ENCODE measurements at places on chromosomes 2 and 18. TPM values are rescaled to one million over a fixed set of nuclear protein-coding genes. Genes with fewer than 3 reads are reported as not detected.

EVX2 gene
- not detected for total RNA-seq

CSRNP3 gene
- 4.8 TPM for total RNA-seq

FHOD3 gene
- total RNA-seq = 18.7 TPM

SAG gene
- not detected for total RNA-seq

MAPK4 gene
- not detected for total RNA-seq

DNAH7 gene
- total RNA-seq = 0.07 TPM

ZC3H6 gene
- 0.98 TPM for total RNA-seq

G6PC2 gene
- total RNA-seq = not detected

RNF125 gene
- 1.3 TPM for total RNA-seq

SRD5A2 gene
- not detected for total RNA-seq

UPP2 gene
- total RNA-seq = not detected

UGT1A3 gene
- not detected for total RNA-seq

POMC gene
- total RNA-seq = 0.88 TPM

CXCR4 gene
- not detected for total RNA-seq

All from airway epithelial cell (primary cell).